Stimulated activated CD4-positive, alpha-beta T cell treated with anti-CD3 and anti-CD28 coated beads, Interleukin-15, amount 100 ng/mL, for 24 hours (primary cell): ENCODE measurements at places on chromosomes 5 and 9.

DNA sequence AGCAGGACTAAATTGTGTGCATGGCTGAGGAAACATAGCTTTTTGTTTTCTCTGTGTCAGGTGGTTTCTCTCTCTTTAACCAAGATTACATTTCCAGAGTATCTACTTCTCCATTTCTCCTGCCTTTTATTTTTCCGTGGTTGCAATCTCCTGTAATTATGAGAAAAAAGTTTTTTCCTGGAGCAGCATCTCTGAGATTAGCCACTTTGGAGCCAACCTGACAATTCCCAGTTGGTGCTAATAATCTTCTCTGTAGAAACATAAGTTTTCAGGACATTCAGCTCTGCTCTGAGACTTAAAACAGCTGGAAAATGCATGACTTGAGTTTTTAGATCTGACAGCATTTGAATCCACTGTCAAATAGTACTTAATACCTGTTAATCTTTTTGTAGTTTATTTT lies 67.1 kb upstream of the GAS1 start:
- no peak for DNase-seq

DNA sequence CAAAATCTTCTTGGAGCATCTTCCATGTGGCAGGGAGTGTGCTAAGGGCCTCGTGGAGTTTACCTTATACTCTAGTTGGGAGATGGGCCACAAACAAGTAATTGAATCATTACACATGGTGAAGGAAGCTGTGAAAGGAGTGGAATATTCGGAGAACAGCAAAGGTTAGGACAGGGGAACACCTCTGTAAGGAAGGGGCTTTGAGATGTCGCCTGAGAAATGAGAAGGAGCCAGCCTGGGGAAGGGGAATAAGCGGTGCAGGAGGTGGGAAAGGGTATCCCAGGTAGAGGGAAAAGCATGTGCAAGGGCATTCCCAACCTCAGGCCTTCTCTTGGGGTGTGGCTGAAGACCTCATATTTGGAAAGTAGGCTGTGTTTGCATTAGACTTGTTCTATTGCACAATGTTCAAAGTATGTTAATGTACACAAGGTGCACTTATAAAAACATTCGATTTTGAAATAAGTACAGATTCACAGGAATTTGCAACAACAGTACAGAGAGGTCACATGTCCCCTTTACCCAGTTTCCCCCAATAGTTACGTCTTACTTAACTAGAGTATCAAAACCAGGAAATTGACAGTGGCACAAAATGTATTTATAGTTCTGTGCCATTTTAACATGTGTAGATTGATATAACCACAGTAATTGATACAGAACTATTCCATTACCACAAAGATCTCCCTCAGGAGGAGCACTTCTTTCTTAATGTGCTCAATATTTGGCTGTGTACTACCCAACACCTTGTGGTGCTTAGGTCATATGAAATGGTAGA lies 2.4 kb upstream of the STOM start:
- DNase-seq, result no peak

- DNase-seq, result no peak
These were observed 200.7 kb downstream of the TMEM232 start for GRCh38 chr5:110525762-110526161.

GRCh38 chr5:178555771-178556211 lies 34.4 kb downstream of the COL23A1 start:
- DNase-seq, result no peak

- DNase-seq, result no peak
These were observed 39.1 kb downstream of the CTNNA1 start for GRCh38 chr5:138792195-138792790.

DNA sequence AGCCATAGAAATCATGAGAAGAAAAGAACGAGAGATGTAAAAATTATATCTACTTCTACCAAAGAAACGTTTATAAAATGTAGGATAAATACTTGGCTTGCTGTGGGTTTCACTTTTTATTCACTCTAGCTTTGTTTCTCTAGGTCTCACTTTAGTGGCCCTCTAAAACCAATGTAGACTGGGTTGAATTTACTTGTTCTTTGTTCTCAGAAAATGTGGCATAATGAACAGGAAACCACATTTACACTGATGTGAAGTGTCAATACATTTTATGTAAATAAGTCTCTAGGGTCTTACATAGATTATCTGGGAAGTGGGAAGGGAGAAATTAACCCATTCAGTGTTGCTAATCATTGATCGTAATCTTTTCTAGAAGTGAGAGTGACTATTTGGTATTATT lies 58.9 kb downstream of the PLPPR1 start:
- no peak for DNase-seq

DNA sequence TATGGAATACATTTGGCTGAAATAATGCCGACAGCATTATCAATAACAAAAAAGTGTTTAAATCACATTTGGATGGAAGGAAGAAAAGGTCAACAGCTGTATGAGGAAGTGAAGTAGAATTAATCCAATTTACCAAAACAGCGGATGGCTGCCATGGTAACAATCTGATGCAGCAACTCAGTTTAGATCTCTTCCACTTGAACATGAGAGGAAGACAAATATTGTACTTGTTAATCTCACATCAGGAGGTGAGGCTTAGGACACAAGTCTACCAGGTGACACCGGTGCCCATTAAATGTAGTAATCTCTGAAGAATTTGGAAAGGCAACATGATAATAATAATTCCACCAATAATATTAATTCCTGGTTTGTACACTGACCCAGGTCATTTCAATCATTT lies 2.4 kb downstream of the RASEF start:
- DNase-seq, result no peak

- DNase-seq, result no peak
These were observed 105.2 kb upstream of the ITGA1 start for GRCh38 chr5:52682492-52682891.

- DNase-seq, result no peak
These were observed 173.8 kb upstream of the MVB12B start for GRCh38 chr9:126152622-126153362.

GRCh38 chr5:120228262-120229031 lies 235.7 kb upstream of the PRR16 start:
- DNase-seq, result no peak

DNA sequence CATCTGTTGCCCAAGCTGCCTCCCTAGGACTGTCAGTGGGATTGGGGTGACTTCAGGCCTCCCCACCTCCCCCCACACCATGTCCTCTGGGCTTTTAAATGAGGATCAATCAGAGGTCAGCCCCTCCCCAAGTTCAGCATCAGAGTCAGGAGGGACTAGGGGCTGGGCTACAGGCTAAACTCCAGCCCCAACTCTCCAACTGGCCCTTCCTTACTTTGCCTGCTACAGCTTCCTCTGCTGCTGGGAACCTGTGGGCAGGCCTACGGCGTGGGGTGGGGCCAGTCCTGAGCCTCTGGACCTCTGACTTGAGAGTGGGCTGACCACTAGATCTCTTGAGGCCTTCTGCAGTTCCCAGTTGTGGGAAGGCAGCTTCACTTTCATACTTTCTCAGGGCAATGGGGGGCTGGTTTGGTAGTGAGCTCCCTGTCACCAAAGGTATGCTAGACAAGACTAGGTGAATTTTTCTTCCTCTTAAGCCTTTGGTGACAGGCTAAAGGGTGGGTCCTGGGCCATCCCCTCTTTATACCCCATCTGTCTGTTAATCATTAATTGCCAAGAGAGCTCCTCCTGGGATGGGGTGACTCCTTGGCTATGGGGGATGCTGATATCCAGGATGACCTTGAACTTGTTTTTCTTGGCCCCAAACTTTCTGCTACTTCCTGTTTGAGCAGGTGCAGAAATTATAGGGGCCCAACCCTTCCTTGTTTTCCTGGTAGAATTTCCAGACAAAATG lies 10.8 kb upstream of the DAB2IP start:
- no peak for DNase-seq

DNA sequence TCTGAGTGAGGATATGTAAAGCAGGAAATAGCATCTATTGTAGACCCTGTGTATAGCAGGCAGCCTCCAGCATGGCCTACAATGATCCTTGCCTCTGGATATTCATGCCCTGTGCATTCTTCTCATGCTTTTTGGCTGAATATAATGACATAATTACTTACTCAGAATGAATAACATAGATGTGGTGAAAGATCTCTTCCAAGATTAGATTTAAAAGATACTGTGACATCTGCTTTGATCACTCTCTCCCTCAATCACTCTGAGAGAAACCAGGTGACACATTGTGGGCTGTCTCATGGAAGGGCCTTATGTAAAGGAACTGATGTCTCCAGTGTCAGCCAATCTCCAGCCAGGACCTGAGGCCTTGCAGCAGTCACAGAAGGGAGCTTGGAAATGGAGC lies 376.7 kb downstream of the DNAH5 start:
- no peak for DNase-seq

DNA sequence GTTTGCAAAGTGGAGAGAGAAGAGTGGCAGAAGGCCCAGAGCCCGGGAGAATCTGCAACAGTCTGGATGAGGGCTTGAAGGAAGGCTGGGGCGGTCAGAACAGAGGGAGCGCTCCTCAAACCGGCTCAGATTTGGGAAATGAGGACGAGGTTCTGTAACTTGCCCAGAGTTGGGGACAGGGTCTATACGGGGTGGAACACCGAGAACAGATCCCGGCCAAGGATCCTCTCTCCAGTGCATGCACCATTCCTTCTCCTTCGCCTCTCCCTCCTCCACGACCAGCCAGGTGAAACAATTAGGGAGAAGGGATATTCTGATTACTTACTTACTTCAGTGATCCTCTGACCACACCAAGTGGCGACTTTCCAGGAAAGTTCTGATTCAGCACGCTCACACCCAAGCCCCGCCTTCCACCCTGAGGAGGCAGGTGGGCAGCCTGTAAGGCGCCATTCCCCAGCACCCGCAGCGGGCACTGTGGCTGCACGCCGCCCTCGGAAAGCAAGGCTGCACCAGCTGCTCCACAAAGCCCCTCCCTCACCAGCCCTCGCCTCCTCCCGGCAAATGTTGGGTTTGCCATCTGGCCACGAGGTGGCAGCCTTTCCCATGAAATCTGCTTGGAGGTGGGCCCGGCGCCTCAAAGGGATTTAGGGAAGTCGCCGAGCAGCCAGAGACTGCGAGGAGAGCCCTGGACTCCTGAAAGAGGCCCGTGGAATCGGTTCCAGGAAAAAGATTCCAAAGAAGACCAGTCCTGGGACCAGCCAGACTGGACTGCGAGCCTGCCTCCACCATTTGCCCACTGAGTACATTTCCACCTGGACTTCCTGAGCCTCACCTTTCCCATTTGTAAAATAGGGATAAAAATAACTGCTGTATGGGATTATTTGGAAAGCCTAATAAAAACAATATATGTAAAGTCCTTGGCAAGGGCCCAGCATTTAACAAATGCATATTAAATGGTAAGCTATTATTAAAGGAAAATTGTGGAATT lies 22.2 kb upstream of the WWC1 start:
- DNase-seq, result peak; percentile 84

DNA sequence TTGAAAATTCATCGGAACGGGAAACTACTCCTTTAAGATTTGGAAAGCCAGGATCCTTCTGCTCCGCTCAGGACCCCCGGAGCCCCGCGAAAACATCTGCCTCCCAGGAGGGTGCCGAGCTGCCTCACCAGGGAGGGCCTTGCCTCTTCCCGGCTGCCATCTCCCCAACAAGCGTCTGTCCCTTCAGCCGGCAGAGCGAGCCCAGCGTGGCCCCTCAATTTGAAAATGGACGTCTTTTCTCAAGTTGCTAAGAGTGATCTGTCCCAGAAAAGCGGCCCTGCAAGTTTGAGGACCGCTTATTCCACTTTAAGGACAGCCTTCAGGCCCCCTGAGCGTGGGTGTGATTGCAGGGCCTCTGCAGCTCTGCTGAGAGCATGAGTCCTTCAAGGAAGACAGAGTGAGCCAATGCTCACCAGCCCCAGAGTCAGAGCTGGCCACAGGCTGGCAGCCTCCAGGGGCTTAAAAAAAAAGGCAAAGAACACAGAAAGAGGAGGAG lies 101.3 kb downstream of the PHF2 start:
- DNase-seq, result peak; percentile 0
